ENCODE measurements at places on chromosomes 7 and 10. TPM values are rescaled to one million over a fixed set of nuclear protein-coding genes. Genes with fewer than 3 reads are reported as not detected.

Gene TSPAN33
- 6.2 TPM for total RNA-seq

- peaks cover 36% of the 10 kb centered on the region for H3K27me3 ChIP-seq
- no peak for DNase-seq
- peaks cover 6% of the 10 kb centered on the region for H3K4me1 ChIP-seq
These were observed 554.0 kb downstream of the MDFIC start for GRCh38 chr7:115475761-115476385.

DNA sequence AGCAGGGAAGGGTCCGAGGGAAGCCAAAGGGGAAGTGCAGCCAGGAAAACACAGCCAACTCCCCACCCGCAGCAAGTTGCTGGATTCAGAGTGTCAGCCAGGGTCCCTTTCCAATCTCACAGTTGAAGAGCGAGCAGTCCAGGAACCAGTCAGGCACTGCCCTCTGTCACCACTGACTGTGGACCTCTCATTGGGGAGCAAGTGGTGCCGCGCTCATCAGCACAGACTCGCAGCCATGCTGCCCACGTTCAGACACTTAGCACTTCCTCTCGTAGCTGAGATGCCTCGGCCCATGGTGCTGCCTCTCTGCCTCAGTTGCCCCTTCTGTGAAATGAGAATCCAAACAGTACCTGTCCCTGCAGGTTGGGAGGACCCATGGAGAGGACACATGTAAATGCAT, 123.6 kb upstream of the CHST15 start:
- peaks cover 8% of the 10 kb centered on the region for H3K27me3 ChIP-seq
- no peak overlapping the region for H3K27ac ChIP-seq
- peaks cover 16% of the 10 kb centered on the region for H3K4me1 ChIP-seq
- no peak overlapping the region for H3K4me3 ChIP-seq

DNA sequence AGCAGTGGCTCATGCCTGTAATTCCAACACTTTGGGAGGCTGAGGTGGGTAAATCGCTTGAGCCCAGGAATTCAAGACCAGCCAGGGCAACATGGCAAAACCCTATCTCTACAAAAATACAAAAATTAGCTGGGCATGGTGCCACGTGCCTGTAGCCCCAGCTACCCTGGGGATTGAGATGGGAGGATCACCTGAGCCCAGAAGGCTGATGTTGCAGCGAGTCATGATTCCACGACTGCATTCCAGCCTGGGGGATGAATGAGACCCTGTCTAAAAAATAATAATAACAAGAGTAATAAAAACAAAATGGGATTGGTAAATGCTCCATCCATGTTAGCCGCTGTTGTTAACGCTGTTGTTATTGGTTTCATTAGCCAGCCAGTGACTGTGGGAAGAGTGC, 1.3 kb upstream of the HKDC1 start:
- no peak overlapping the region for H3K4me3 ChIP-seq
- peaks cover 41% of the 10 kb centered on the region for H3K4me1 ChIP-seq
- H3K27ac ChIP-seq = no peak overlapping the region
- no peaks in the 10 kb centered on the region for H3K27me3 ChIP-seq
- peaks cover 2% of the 10 kb centered on the region for H3K36me3 ChIP-seq
- DNase-seq = no peak

Gene SUFU
- total RNA-seq = 8.4 TPM

Gene MYO3A
- total RNA-seq = not detected

Gene GIMAP4
- 62.7 TPM for total RNA-seq

All from activated CD4-positive, alpha-beta T cell treated with anti-CD3 and anti-CD28 coated beads, Interleukin-2, amount 10 ng/mL, durations not matched to agents 24 days and 14 days (primary cell).